ENCODE measurements at places on chromosomes 6 and 20. TPM values are rescaled to one million over a fixed set of nuclear protein-coding genes. Genes with fewer than 3 reads are reported as not detected.

Gene RIPOR3
- total RNA-seq = 0.06 TPM

Gene RAET1E
- 2.0 TPM for total RNA-seq

Gene HAO1
- total RNA-seq = not detected

Gene BAK1
- total RNA-seq = 37.1 TPM

Gene RHAG
- total RNA-seq = 0.10 TPM

Gene MRS2
- total RNA-seq = 20.6 TPM

Gene TNFRSF6B
- 0.53 TPM for total RNA-seq
